ENCODE measurements at places on chromosomes 13 and 19.

- no peak for DNase-seq
These were observed 62.9 kb downstream of the TRPC4 start for GRCh38 chr13:37806666-37807065.

DNA sequence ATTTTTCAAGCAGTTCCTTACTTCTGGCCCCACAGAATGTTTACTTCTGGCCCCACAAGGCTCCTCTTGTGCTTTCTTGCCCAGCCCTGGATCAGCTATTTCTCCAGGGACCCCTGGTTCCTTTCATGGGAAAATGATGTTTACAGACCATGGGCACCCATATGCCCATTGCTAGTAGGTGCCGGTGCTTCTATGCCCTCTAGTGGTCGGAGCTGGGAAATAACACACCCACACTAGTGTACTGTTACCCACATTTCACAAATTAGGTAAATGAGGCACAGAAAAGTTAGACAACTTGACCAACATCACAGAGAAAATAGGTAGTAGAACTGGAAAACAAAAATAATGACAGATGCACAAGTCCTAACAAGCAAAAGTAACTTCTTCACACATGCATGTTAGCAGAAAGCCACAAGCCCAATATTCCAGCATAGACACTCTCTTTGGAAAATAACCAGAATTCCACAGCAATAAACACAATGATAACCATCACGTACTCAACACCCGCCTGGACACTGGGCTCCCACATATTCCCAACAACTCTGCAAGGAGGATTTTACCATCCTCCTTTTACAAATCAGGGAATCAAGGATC lies 1.3 kb upstream of the CEACAM6 start:
- no peak for DNase-seq

DNA sequence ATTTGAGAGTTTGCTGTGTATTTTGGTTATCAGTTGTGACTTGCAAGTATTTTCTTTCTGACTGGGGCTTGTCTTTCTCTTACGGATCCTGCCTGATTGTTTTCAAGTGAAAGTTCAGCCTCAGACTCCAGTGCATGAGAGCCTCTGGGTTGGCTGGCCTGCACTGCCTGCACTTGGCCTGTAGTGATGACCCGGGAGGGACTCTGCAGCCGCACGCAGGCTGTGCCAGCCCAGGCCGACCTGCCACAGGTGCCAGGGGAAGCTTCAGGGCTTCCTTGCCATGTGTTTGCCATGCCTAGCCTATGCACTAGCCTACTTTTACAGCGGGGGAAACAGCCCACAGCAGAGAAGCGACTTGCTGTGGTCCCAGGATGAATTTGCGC lies 77.0 kb downstream of the KDM4B start:
- no peak for DNase-seq

- DNase-seq, result no peak
These were observed 63.8 kb downstream of the KCTD15 start for GRCh38 chr19:33860312-33861090.

- DNase-seq, result no peak
These were observed 14.9 kb downstream of the ARID3A start for GRCh38 chr19:940591-941291.

DNA sequence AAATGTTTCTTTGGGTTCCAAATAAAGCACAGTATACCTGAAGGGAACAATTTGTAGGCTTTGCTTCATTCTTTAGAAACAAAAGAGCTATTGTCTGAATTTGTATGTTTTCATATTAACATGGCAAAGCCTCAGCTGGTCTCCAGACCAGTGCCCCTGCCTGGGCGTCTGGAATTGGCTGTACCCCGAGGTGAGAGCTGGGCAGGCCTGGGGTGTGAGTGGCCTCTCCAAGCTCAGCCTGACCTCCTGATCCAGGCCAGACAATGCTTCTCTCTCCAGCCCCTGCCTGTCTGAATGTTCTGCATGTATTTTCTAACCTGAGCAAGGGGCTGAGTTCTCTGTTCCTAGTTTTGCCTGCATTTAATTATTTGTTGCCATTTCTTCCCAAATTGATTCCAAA lies 66.3 kb upstream of the MCF2L start:
- no peak for DNase-seq

DNA sequence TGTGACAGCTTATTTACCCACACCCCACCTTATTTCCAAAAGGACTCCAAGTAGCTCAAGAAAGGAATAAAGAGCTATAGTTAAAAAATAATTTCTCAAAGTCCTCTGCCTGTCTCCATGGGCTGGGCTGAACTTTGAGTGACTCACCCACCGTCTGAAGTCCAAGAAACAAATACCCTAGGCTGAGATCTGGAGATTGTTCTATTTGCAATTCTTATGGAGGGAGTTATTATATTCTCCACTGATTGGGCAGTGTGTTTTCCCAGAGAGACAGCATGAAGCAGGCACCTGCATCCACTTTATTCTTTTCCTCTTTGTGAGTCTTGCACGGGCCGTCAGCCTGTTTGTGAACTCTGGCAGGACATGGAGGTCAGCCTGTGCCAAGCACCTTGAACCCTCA lies 63.2 kb downstream of the SHISA2 start:
- no peak for DNase-seq

DNA sequence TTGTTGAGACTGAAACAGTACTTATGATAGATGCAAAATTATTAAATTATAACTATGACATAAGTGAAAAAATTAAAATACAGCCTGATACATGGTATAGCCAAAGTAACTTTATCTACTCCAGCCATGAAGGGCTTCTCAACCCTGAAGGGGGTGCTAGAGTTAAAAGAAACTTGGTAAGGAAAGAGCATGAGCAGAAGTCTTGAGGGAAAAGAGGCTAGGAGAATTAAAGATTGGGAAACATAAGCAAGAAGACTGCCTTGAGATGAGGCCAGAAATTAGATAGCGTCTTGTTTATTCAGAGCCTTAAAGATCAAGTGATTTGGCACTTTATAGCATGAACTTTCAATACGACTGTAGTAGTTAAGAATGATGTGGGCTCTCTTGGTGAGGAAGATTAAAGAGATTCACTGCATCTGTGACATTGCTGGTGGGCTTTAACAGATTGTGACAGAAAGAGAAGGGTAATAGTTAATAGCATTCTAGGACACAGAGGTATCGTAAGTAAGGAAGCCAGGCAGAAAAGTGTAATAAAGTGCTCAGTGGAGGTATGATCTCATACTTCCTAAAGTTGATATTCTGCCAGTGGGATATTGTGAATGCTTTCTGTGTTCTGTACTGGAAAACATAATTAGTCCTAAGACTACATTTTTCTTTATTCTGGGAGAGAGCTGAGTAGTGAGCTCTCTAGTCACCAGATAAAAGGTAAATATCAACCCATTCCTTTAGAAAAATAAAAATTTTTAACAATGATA lies 385.4 kb upstream of the PRR20A start:
- no peak for DNase-seq

GRCh38 chr13:70795484-70795883 lies 687.2 kb upstream of the KLHL1 start:
- DNase-seq, result no peak

DNA sequence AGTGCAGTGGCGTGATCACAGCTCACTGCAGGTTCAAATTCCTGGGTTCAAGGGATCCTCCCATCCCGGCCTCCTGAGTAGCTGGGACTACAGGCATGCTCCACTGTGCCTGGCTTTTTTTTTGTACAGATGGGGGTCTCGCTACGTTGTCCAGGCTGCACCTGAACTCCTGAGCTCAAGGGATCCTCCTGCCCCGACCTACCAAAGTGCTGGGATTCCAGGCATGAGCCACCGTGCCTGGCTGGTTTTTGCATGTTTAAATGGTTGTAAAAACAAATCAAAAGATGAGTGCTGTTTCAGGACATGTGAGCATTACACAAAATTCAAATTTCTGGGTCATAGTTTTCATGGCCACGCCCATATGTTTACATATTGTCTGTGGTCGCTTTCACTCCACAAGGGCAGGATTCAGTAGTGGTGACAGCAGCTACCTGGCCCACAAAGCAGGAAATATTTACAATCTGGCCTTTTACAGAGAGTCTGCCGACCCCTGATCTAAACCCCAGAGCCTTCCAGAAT lies 5.3 kb downstream of the MATK start:
- no peak for DNase-seq

Measured in GM04503 (cell line).